Stimulated activated CD8-positive, alpha-beta memory T cell treated with anti-CD3 and anti-CD28 coated beads, Interleukin-15, amount 100 ng/mL, for 48 hours (primary cell): ENCODE measurements at places on chromosomes 2 and 18.

DNA sequence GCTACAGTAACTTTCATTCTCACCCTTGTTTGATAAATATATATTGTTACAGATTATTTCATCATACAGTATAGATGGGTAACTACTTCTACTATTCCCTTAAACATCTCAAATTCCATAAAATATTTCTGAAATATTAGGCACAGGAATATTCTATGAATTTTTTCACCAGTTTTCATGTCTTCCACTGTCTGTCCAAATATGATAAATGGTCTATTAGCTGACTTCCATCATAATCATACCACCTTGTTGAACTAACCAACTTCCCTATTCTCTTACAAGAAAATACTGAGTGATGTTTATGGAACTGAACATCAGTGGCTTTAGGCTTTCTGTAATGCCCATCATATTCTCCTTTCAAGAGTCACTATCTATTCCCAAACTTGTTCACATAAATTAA lies 82.4 kb downstream of the TRAPPC8 start:
- no peak for DNase-seq

GRCh38 chr2:28035163-28035690 lies 144.7 kb downstream of the BABAM2 start:
- DNase-seq: no peak

- DNase-seq: no peak
Measured at GRCh38 chr2:103165836-103166235, 404.0 kb downstream of the TMEM182 start.

DNA sequence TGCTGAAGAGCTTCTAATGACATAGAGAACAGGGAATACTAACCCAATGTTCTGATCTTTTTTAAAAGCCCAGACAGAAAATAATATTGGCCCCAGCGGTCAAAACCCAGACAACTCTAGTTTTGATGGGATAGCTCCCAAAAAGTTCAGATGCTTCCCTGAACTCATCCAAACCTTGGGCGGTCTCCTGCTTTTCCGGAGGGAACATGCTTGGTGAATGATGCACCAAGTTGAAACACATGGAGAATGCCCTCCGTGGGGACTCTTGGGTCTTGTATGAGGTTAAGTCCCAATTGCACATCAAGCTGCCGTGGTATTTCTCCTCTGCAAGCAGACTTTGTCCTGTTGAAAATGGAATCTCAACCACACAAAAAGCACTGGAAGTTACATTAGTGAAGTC lies 120.7 kb upstream of the CTAGE1 start:
- no peak for DNase-seq

DNA sequence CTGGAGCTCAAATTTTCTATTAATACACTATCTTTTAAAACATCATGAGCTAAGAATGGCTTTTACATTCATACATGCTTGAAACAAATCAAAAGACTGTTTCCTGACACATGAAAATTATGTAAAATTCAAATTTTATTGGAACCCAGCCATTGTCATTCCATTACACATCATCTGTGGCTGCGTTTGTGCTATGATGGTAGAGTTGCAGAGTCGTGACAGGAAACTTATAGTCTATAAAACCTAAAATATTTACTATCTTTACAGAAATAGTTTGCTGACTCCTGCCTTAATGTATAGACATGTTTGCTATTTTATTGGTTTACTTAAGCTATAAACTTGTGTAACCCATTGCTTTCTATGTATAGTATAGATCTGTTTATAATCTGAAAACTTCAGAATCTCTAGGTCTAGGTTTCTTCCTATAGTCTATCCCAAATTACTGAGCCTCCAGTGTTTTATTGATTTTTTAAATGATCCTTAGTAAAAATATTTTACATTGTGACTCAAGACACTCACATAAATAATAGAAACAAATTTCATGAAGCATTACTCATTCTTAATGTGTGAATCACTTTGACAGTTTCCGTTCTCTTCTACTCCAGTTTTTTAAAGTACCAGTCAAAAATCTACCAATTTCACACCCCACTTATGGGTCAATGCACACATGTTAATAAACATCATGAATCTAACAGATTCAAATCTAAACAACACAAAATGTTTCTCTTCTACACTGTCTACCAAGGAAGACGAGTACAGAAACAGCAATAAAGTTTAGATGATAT lies 26.4 kb upstream of the MRPL19 start:
- DNase-seq: no peak

DNA sequence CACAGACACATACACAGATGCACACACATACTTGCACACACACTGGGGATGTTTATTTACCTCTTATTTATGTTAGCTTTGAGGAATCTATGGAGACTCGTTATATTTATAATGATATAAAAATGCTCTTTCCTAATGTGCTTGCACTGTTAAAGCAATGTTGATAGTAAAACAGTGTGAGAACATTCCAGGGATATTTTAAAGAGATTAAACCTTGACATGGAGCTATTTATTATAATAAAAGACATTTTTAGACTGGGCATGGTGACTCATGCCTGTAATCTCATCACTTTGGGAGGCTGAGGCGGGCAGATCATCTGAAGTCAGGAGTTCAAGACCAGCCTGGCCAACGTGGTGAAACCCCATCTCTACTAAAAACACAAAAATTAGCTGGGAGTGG lies 557.3 kb upstream of the ZNF804A start:
- no peak for DNase-seq

DNA sequence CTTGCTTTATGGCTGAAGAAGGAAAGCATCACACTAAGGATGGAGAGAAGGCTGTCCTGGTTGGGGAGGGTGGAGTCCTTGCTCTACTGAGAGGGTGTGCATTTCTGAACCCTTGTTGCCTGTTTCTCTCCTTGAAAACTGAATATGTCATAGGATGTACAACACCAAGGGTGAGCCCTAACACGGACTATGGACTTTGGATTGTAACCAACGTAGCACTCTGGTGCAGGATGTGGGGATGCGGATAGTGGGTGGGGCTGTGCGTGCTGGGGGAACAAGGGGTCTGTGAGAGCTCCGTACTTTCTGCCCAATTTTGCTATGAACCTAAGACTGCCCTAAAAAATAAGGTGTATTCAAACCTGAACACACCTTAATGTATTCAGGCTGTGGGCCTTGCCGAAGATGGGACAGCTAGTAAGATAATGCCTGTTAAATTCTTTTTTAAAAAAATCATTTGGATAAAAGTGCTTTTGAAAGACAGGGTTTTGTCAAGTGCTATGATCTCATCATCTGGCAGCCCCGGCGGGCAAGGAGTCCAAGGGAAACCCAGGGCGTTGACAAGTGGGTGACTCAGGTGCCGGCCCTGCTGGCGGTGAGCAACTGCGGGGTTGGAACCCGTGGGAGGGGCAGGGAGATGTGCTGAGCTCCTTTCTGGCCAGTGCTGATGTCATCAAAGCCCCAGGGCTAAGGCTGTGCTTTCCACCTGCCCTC lies 54.0 kb downstream of the GATA6 start:
- peak; percentile 14 for DNase-seq

- DNase-seq: no peak
Measured at GRCh38 chr18:50724751-50725151, 95.1 kb downstream of the MRO start.
